ENCODE measurements at places on chromosomes 11 and 22.
A peak's percentile ranks its signal among the peaks of the same experiment; 100 is the strongest.

DNA sequence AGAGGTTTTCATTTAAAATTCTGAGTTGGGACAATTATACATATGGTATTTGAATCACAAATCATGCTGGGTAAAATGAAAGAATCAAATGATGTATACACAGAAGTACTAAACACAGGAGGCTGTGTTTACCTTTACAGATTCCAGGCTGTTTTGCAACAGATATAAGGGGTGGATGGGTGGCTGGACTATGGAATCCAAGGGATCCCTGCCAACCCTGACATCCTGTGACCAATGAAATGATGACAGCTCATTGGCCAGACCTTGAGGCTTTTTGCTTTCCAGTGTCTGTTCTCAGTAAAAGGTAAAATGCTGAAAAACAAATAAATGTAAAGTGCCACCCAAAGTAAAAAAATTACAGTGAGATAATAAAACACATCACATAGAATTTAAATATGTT, 3.3 kb upstream of the DDI1 start:
- no peak for DNase-seq

DNA sequence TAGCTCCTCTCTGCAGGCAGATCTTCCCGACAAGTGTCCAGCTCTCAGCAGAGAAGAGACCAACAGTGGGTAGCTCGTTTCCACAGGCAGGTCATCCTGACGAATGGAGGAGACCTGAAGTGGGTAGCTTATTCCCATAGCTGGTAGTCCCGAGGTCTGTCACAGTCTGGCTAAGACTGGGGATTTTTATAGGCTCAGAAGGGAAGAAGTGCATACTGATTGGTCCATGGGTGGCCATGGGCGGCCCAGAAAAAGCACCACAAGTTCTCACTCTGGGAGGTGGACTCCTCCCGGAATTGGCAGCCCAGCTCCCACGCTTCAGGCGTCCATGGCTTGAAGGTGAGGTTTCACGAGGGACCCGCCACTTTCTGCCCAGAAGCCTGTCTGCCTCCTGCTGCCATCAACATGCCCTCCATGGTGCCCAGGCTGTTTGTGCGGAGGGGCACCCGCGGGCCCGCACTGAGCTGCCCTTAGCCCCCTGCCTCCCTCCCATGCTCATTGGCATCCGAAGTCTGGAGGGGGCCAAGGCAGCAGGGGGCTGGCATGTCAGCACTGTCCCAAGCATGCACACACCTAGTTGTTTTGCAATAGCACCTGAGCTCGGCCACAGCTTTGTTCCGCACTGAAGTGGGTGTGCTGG, 9.9 kb upstream of the MAP6 start:
- DNase-seq, result no peak

DNA sequence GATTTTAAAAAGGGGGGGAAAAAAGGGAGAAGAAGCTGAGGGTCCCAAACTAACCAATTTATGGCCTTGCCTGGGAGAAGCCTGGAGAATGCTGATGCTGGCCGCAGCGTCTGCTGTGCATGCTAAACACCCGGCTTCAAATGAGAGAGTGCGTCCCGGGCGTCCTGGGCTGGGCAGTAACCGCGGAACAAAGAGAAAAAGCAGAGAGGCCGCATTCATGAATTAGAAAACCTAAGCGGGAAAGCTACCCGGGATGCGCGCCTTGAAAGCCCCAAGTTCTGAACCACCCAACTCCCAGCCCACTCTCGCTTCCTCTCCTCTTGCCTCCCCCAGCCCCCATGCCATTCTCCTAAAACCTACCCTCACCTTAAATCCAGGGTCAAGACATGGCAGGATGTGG, 6.5 kb downstream of the MN1 start:
- no peak for DNase-seq

DNA sequence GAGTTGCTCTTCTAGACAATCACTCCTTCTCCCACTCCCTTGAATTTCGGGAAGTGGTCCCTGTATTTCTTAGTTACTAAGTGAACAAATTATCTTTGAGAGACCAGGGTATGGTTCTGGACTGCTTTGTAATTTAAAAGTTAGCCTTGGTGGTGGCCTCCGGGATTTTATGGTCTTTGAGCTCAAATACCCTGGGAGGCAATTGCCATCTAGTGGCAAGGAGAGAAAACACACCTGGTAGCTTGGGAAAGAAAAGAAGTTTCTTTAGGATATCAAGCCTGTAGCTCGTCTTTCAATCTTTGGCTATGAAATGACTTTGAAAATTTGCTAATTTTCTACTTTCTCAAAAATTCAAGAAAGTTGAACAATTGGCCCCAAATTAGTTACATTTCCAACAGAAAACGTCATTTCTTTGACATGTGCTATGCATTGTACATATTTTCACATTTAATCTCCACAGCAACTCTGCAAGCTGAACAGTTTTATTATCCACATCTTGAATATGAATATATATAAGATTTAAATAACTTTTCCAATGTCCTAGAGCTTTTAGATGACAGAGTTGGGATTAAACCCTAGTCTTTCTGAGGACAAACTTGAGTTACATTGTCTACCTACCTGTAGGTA, 39.1 kb downstream of the MMP27 start:
- no peak for DNase-seq

GRCh38 chr11:41289408-41289807, 170.0 kb downstream of the LRRC4C start:
- DNase-seq, result no peak

- no peak for DNase-seq
These were observed 83.9 kb downstream of the OR5AK2 start for GRCh38 chr11:57072640-57073039.

- no peak for DNase-seq
These were observed 274.8 kb downstream of the SOX6 start for GRCh38 chr11:16081382-16082094.

DNA sequence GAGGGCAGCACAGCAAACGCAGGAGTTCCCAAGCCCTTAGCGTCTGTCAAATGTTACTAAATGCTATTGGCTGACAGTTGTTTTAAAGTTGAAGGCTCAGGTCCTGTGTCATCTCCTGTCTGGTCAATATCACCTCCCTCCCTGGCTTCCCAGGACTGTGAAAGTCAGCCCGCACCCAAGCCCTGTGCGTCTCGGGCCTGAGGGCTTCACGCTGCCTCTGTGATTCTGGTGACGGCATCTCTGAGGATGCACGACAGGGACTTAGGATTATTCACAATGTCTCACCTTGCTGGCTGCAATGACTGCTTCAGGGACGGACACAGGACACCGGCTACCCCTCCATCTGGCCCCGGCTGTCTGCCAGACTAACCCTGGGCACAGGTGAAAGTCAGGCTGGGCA, 415.3 kb downstream of the CTTN start:
- DNase-seq, result no peak

DNA sequence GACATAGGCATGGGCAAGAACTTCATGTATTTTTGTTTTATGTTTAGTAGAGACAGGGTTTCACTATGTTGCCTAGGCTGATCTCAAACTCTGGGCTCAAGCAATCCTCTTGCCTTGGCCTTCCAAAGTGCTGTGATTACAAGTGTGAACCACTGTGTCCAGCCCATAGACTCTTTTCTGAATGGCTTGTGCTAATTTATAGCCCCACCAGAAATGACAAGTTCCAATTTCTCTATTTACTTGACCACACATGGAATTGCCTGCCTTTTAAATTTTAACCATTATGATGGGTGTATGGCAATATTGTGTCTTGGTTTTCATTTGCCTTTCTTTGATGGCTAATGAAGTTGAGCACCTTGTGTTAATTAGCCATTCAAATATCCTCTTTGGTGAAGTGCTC, 85.8 kb upstream of the NECTIN1 start:
- no peak for DNase-seq

- DNase-seq, result peak; percentile 52
These were observed at the start of gene ADORA2A for GRCh38 chr22:24427500-24428164. TSS of gene ADORA2A (plus strand) at chr22:24427599. CDS start at chr22:24433405, 5,806 bp downstream.

DNA sequence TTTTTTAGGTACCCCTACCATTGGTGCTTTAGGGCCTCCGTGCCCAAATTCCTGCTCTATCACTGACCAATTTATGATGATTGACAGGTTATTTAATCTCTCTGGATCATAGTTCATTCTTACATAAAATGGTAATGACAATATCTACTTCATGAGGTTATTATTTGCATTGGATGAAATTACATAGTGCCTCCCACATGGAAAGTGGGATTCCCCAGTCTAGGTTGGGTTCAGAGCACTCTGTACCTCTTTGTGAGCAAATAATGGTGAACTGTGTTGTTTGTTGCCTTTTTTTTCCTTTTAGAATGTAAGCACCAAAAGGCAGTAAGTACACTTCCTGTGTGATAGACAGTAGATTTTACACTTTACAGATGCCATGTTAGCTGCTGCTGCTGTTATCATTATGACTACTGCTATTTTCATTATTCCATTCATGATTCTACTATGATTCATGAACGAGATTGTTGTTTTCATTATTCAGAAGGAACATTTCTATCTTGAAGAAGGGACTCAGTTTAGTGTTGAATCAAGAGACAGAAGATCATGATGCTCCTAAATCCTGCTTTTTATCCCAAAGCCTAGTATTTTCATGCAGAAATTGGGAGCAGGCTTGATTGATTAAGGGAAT, 100.8 kb downstream of the ALX4 start:
- no peak for DNase-seq

- no peak for DNase-seq
These were observed 9.7 kb downstream of the PATE3 start for GRCh38 chr11:125797641-125798040.

Data from stimulated activated CD4-positive, alpha-beta T cell treated with anti-CD3 and anti-CD28 coated beads, TNF-alpha, amount 100 ng/mL, for 1 hour (primary cell).